ENCODE measurements at places on chromosomes 16 and 17. TPM values are rescaled to one million over a fixed set of nuclear protein-coding genes. Genes with fewer than 3 reads are reported as not detected.

RTN4RL1 gene
- 0.18 TPM for total RNA-seq

DNA sequence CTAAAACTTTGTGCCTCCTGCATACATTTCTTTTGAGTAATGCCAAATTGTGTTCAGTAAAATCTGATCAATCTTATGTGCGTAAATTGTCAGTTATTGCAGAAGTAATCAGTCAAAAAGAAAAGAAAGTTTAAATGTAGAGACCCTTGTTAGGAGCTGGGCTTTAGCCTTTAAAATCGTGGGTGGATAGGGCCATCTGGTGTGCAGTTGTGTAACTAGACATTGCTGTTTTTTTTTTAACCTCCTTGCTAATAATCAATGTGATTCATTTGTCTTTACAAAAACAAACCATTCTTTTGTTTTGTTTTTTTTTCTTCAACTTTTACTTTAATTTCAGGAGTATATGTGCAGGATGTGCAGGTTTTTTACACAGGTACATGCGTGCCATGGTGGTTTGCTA, 5.3 kb upstream of the WWOX start:
- no peak for DNase-seq

DNA sequence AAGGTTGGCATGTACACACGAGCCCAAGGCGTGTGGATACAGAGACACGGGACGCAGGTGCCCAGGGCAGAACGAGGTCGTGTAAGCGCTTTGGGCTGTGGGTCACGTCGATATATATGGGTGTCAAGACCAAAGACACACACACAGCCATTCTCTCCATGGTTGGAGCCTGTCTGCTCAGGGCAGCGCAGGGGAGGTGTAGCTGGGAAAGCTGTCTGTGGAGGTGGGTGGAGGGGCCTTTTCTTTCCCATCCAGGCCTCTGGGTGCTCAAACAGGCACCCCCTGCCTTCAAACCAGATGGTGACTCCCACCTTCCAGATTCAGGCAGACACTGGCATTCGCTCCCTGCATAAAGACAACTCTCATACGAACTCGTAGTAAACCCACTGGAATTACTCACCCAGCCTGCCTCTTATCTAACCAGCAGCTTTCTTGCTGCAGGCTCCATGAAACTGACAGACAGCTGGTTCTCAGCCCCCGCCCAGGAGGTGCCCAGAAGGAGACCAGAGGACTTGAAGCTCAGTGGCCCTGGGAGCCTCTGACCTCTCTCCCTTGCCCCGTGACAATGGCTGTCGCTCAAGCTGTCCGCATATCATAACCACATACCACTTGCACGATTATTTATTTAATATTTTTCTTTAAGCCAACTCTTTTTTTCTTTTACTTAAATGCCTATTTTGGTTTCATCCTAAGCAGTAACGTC, 237.1 kb downstream of the KATNIP start:
- DNase-seq = no peak

UNC119 gene
- total RNA-seq = 38.3 TPM

DNA sequence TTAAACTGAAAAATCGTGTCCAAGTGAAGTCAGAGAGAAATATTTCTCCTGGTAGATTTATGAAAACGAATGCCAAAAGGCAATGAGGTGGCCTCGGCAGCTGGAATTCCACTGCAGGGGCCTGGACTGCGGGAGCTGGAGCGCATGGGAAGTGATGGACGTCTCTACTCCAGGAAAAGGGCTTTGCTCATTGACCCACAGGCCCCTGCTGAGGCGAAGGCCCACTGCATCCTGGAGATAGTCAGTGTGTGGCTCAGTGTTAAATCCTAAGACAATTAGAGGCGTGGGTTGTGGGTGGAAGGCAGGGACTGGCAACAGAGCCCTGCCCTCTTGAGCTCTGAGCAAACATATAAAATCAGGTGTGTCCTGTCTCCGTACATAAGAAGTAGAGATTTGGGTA, 191.4 kb downstream of the SLC39A11 start:
- no peak for DNase-seq

DNA sequence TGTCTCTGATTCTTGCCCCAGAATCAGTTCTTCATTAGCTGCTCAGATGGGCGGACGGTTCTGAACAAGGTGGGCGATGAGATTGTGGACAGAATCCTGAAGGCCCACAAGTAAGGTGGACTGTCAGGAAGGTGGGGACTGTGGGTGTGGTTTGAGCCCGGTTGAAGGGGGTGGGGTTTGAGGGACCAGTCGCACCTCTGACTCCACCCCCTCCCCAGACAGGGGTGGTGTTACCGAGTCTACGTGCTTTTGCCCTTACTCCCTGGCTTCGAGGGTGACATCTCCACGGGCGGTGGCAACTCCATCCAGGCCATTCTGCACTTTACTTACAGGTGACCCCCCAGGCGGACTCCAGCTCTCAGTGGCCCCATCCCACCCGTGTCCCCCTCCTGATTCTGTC, 11.3 kb downstream of the PLD2 start:
- peak; percentile 62 for DNase-seq

DNA sequence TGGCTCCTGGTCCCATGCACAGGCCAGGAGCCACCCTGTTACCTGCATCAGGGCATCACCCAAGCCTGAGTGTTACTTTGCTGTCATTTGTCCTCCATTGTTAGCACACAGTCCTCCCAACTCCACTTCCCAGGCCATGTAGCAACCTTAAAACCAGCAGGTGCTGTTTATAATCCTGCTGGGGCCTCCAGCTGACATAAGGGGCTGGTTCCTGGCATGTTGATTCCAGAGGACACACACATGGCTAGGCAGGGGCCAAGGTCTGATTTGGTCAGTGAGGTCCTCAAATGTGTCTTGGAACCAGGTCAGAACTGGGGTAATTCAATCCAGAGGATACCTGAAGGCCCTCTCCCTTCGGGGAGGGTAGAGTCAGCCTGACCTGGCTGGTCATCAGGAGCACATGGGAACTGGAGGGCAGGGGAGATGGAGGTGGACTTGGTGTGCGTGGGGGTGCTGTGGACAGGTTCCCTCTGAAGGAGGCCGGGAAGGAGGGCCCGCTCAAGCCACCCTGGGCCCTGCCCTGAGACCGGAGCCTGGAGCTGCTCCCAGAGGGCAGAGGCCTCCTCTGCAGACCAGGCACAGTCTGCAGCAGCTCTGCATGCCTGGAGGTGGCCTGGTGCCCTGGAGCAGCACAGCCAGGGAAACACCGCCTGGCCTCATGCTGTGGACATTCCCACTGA, 6.6 kb downstream of the ADORA2B start:
- no peak for DNase-seq

GUCY2D gene
- total RNA-seq = 0.35 TPM

GP1BA gene
- total RNA-seq = not detected

UBALD2 gene
- total RNA-seq = 25.8 TPM

G6PC1 gene
- total RNA-seq = not detected

DNA sequence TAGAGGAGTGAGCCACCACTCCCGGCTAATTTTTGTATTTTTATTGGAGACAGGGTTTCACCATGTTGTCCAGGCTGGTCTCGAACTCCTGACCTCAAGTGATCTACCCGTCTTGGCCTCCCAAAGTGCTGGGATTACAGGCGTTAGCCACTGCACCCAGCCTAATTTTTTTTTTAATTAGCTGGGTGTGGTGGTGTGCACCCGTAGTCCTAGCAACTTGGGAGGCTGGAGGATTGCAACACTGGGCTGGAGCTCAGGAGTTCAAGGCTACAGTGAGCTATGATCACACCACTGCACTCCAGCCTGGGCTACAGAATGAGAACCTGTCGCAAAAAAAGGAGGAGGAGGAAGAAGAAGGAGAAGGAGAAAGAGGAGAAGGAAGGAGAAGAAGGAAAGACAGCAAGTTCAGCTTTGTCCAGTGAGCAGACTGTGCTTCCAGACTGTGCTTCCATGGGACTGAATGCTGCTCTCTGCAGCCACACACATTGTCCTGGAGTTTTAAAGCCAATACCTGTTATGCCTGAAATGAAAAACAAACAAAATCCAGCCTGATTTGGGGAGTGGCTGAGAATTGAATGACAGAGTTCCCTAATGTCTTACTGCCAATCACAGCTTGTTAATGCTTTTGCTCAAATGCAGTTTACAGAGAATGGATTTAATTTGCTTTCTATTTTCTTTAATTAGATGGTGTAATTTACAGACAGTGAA, 2.8 kb upstream of the TNFRSF13B start:
- DNase-seq = peak; percentile 12

TEX14 gene
- total RNA-seq = 0.55 TPM

GRCh38 chr17:58536542-58536941, 22.1 kb upstream of the MTMR4 start:
- no peak for DNase-seq

DNA sequence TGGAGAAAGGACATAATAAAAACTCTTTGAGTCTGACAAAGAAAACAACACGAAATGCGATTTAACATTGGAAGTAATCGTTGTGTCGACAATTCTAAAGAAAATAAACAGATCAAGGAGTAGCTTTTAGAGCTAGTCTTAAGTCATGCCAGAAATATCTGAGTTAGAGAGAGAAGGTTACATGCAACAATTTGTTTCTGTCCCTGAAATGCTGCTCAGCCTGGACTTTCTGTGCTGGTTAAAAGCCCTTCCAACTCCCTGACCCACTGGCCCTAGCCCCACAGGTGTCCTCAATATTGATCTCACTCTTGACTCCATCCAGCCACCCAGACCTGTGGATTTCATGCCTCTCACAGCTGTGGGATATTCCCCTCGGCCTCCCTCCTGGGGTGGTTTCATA, 33.2 kb upstream of the TEX2 start:
- DNase-seq = no peak

- peak; percentile 85 for DNase-seq
Measured at GRCh38 chr16:30896261-30896888, at the start of gene CTF1. Gene CTF1, plus strand, starts transcription at chr16:30896614. Its CDS starts 30 bp downstream, at chr16:30896644.

GRCh38 chr17:48644910-48645557, 18.9 kb upstream of the HOXB9 start:
- no peak for DNase-seq

DNA sequence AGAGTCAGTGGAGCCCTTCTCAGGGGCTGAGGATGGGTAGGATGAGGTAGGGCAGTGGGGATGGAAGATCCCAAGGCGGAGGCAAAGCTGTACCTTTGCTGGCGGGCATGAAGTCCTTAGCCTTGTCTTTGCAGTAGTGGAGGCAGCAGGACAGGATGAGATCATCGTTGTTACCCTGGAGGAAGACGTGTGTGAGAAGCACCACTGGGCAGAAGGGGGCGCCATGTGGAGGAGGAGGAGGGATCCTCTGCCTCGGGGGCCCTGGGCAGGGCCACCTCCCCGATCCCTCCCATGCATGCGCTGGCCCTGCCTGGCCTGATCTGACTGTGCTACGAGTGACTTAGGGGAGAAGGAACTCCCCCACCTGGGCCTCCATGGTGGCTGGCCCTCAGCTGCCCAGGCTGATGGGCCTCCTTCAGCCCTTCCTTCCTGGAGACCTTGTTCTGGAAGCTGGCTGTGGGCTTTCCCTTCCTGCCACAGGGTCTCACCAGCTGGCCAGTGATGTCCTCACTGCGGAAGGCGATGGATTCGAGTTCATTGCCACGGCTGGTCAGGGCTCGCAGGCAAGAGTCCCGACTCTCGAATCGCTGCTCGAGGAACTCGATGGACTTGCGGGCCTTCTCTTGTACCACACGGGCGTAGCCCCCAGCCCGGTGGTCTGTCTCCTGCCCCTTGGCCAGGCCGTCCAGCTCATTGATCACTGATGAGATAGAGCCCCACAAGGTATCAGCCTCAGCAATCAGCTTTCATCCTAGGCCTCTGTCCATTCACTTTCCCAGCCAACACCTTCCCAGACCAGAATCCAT, 10.3 kb downstream of the HIC1 start:
- DNase-seq = peak; percentile 94

SCN4A gene
- 5.8 TPM for total RNA-seq

DNA sequence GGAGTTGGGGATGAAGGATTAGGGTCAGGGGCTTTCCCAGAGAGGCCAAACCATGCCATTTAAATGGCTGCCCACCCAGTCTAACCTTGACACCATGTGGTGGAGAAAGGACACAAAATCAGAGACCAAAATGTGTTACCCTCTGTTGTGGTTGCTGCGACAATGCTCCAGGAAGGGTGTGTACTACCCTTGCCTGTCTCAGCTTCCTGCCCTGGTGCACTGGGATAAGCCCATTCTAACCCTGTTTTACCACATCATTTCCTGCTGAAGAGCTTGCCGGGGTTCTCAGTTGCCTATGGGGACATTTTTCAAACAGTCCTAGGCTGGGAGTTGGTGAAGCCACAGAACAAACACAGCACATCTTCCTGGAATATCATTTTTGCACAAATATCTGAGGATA, 4.9 kb downstream of the OR4D1 start:
- no peak for DNase-seq

PRKCB gene
- 7.0 TPM for total RNA-seq

DNA sequence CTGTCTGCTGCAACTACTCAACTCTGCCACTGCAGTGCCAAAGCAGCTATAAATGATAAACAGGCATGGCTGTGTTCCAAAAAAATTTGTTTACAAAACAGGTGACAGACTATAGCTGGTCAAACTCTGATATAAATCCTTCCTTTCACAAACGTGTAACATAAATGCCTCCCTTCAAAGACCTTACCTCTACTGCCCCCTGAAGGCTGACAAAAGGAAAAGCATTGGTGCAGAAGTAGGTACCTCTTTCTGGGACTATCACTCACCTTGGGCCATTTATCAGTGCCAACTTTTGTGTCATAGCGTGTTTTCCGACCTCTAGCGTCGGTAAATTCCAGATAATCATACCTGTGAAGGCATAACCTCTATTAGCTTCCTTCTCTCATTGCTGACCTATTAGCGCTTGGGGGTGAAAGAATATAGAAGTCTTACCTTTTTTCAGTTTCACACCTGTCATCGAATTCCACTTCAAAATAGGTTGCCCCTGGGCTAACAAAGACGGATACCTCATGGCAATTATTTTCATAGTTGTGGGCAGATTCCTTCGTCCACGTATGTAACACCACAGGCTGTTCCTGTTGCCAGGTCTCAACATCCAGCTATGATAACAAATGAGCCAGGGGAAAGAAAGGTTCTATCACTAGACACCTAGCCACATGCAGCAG, 67.9 kb downstream of the ZZEF1 start:
- no peak for DNase-seq

- no peak for DNase-seq
Measured at GRCh38 chr16:1862394-1862793, 9.6 kb downstream of the MEIOB start.

FAAP100 gene
- 54.0 TPM for total RNA-seq

- no peak for DNase-seq
Measured at GRCh38 chr16:65919145-65919985, 447.1 kb upstream of the CDH5 start.

NXN gene
- 93.6 TPM for total RNA-seq

All from H9 (cell line).